Activated T-cell treated with anti-CD3 and anti-CD28 coated beads for 48 hours (primary cell): ENCODE measurements at places on chromosomes 16 and 17.

- peak; percentile 85 for DNase-seq
These were observed at the start of the genes GPS1 and RFNG for GRCh38 chr17:82051776-82052637. Gene GPS1, plus strand, starts transcription at chr17:82051898. Its CDS starts 34 bp downstream, at chr17:82051932. Gene RFNG, minus strand, starts transcription at chr17:82051811. Its CDS starts 45 bp downstream, at chr17:82051766.

- DNase-seq, result no peak
These were observed 498 bp downstream of the PKMYT1 start for GRCh38 chr16:2979669-2980226.

DNA sequence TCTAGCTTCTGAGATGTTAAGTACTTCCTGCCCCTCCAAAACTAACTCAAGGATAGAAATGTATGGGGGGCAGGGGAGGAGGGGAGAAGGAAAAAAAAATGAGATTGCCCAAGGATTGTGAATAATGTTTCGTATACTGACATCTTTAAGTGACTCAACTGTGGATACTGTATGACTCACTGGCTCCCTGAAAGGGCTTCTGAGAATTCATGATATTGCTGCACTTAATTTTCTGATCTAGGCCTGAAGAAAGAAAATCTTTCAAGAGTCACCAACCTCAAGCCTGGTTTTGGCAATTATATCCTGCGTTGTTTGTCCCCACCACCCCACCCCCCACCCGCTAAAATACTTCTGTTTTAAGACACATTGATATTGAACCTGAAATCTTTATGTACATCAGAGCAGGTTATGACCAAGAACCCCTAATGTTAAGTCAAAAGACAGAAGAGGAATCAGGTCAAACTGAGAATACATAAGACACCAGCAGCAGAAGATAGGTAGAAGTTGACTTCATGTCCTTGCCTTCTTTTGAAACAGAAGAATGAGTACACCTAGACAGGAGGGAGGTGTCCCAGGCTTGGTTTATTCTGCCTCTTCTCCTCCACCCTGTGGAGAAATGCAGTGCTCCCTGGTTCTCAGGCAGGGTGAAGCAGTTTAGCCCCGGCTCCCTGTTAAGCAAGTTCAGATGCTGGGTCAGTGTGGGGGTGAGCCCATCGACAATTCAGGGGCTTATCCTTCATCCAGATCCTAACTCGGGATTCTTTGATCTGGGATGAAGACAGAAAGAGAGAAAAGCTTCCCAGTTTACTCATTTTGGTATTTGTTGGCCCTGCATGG, 3.3 kb upstream of the FBXL20 start:
- DNase-seq, result no peak

DNA sequence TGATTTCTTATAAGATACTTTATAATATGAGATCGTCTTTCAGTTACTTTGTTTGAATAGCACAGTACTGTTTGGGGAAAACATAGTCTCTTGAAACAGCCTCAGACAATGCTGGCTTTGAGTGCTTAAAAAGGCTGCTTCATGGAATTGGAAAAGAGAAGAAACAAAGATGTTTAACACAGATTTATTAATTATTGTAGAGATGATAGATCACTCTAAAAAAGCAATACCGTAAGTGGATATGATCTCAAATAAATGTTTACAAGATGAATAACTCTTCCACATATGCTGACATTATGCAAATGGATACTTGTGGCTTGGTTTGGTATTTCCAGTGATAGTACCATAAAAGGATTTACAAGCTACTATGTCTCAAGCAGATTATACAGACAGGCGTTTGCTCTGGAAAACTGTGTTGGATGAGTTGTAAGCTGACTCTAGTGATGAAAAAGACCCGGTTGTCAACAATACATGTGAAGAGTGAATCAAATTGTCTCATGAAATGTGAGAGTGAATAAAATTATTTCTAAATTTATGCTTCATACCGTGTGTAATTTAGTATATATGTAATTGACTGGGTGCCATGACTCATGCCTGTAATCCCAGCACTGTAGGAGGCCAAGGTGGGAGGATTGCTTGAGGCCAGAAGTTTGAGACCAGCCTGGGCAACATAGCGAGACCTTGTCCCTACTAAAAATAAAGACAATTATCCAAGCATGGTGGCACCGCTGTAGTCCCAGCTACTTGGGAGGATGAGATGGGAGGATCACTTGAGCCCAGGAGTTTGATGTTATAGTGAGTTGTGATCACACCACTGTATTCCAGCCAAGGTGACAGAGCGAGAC, 105.4 kb downstream of the FTO start:
- no peak for DNase-seq

DNA sequence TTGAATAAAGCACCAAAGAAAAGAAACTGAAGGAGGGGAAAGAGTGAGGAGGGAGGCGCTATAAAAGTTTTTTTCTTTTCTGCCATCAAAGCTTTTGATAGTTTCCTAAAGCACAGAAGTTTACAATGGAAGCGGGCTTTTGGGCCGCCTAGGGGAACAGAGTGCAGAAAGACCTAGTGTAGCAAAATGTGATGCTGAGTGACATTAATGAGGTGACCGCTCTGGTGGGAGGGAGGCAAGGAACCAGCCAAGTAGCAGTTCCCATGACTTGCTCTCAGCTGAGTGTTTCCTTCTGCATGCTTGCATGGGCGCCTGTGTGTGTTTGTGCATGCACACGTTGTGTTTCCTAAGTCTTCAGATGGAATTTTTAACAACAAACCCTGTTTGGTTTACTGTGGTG, 15.5 kb downstream of the MSI2 start:
- no peak for DNase-seq

DNA sequence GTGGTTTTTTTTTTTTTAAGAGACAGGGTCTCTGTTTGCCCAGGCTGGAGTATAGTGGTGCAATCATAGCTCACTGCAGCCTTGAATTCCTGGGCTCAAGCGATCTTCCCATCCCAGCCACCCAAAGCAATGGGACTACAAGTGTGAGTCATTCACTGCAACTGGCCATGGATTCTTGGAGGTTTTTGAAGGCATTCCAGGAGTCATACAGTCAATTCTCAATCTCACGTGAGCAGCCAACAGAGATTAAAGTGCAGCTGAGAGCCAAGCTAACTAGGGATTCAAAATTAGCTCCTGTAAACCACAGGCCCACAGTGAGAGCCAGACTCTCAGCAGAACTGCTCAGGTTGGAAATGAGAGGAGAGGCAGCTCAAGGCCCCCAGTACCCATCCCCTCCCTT, 30.2 kb downstream of the XPO6 start:
- no peak for DNase-seq

DNA sequence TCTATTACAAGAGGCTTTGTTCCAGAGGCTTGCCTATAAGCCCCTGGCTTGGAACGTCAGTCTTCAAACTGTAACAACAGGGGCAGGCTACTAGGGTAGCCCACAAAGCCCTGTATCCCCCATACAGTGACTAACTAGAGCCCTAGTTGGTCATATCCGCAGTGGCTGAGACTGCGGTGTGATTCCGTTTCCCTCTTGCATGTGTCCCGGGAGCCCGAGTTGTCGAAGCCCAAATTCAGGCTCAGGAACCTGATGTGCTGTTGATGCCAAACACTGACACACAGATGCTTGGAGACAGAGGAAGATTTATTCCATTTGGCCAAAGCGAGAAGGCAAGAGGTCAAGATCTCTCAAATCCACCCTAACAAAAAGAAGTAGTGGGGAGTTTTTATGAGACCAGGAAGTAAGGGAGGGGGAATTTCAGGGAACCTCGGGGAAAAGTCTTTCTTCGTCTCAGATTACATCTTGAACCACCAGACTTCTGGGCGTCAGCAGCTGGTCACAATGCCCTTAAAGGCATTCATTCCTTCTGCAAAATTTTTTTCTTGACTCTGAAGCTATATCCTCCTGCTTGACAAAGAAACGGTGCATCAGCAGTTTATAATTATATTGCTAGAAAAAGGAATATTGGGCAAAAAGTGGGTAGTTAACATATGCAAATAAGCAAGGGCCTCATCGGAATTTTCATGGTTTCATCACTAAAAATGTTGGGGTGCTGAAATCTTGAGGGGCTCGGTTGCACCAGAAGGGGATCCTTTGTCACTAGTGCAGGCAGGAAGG, 879 bp downstream of the SLFN5 start:
- peak; percentile 38 for DNase-seq

- no peak for DNase-seq
These were observed 143.8 kb downstream of the CLEC16A start for GRCh38 chr16:11088074-11088730.

DNA sequence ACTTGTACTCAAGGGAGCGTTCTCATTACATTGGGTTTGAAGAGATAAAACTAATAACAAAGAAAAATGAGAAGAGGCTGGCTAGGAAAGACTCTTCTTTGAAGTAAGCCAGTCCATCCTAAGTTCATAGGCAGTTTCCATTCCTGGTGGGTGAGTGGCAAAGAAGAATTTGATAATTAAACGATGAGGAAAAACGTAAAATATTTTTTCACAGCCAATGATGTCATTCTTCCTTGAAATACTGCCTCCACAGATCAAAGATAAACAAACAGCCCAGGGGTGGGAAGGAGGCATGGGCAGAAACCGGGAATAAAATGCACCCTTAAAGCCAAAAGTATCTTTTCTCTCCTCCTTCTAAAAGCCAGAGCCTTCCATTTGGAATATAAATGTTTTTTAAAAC, 346.6 kb downstream of the PMP22 start:
- DNase-seq, result no peak

- no peak for DNase-seq
These were observed 26.0 kb downstream of the CEP131 start for GRCh38 chr17:81196505-81197408.

DNA sequence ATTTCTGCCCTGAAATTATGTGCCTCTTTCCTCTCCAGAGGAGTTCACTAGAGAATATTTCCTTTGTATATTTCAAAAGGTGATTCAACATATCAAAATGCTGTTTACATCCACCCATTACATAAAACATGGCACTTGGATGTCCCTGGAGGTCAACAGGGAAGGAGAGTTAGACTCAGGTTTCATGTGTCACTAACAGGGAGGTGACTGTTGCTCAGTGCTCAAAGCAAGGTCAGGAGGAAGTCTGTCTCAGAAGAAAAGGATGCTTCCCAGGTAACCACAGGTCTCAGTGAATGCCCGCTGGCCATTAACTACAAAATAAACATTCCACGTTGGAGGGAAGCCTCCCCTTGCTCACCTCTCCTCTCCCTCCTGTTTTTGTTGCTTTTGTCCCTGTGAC, 198.6 kb downstream of the AXIN2 start:
- DNase-seq, result no peak

- DNase-seq, result no peak
These were observed 66.6 kb downstream of the CNTNAP4 start for GRCh38 chr16:76343769-76344168.

DNA sequence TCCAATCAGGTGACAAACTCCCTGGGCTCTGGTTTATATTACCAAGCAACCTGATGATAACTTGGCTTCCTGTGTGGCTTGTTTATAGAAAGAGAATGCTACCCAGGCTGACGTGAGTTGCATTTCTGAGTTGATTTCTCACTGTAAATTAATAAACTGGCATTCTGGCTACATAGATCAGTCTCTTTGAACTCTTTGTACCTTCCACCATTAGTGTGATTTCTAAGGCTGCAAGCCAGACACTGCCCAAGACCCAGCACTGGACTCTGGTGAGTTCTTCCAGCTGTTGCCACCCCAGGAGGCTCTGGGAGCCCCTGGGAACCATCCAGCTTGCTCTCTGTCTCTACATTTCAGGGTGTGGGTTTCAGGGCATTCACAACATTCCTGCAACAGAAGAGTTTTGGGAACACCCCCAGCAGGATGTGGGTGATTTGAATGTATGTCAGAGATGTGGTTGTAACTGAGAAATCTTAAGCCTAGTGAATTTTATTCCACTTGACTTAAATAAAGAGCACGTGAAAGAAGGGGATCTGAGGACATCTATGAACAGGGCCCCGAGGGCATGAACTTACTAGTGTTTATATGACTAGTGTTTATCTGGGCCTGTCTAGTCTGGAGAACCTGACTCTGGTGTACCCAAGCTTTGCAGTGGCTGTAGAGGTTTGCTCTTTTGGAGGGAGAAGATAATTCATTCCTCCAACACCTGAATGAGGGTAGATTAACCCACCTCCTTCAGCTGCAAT, 30.3 kb upstream of the LRRC37A start:
- no peak for DNase-seq

DNA sequence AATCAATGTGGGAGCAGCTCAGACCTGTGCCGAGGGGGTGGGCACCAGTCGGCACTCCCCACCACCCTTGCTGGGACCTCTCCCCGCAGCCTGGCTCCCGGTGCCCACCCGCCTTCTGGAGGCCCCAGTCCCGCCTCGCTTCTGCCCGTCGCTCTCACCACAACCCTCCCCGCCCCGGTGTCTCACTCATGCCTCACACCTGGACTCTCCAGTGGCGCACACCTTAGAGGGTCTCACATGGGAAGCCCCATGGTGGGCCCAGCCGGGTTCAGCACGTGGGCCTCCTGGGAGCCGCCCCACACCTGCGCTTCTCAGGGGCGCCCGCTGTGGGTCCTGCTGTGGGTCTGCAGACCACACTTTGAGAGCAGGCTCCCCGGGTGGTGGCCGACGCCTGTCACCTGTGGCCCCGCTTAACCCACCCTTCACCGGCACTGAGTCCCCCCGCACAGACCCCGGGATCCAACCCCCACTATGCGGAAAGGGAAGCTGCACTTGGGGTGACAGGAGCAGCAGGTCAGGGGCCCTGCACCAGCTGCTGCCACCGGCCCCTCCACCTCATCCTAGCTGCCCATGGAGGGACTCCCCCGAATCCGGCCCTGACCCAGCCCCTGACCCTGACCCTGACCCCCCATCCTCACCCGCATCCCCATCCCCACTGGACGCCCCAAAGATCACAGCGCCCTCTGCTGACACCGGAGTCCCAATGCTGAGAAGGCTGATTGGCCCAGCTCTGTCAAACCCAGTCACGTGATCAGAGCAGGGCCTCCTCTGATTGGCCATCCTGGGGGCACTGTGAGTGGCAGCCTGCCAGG, 27.4 kb upstream of the SLC38A10 start:
- peak; percentile 47 for DNase-seq

- DNase-seq, result no peak
These were observed 3.2 kb upstream of the CRHR1 start for GRCh38 chr17:45780921-45781320.

DNA sequence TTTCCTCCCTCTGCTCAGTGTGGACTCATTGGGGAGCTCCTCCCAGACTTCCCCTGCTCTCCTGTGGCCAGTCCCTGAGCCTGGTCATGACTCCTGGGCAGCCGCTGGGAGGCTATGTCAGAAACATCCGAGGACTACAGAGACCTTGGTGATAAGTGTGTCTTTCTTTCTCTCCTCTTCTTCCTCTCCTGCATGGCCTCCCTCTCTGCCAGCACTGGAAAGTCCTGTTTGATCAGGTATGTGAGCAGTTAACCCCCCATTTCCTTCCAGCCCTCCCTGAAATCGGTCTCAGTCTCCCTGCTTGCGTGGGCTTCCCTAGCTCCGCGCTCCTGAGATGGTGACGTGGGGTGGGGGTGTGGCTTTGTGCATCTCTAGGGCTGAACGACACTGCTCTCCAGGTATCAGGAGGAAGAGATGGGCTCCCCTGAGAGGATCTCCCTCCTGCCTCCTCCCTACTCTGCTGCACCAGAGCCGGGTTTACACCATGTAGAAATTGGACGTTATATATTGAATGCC, 2.1 kb downstream of the RHBDL3 start:
- DNase-seq, result no peak
